ENCODE measurements at places on chromosomes 16 and 17. TPM values are rescaled to one million over a fixed set of nuclear protein-coding genes. Genes with fewer than 3 reads are reported as not detected.

DNA sequence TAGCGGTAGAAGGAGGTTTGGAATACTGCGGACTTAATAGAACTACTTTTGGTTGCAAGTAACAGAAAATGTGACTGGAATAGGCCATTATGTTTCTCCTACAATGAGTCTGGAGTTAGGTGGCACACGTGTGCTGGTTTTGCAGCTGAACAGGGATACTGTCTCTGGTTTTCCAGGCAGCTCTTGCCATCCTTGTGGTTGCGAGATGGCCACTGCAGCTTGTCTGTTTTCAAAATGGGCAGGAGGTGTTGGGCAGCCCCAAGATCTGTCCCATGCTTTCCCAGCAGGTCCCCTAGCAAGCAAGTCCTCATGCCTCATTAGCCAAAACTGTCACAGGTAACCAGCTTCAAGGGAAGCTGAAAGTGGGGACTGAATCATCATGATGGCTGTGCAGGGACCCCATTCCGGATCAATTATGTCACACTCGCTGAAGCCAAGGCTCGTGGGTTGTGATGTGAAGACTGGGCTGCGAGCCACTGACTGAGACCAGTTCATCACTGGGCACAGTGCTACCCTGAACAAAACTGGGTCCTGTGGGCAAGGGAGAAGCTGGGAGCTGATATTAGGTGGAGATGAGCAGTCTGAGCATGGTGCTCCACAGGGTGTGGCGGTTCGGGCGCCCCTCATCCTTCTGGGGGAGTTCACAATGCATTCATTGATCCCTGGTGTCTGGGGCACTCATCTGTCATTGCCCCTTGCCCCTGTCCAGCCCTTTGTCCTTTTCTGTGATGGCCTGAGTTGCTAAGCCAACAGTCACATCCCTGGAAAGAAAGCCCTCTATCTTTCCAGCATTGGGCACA is 82.1 kb downstream of the KSR1 start:
- DNase-seq = peak; percentile 72

- DNase-seq = peak; percentile 61
These were observed 91.7 kb downstream of the HS3ST3A1 start for GRCh38 chr17:13510062-13510461.

- DNase-seq = peak; percentile 25
These were observed 3.4 kb downstream of the SLC38A10 start for GRCh38 chr17:81291662-81292061.

- DNase-seq = peak; percentile 36
These were observed 96.9 kb downstream of the KATNIP start for GRCh38 chr16:27646806-27647205.

- DNase-seq = no peak
These were observed 961 bp downstream of the AMFR start for GRCh38 chr16:56424404-56424764.

- DNase-seq = peak; percentile 11
These were observed 354.9 kb upstream of the ASIC2 start for GRCh38 chr17:33647956-33648355.

GRCh38 chr16:89507214-89507833 is 879 bp upstream of the SPG7 start:
- no peak for DNase-seq

Gene BCL6B
- not detected for total RNA-seq

Gene TBC1D3
- not detected for total RNA-seq

Gene CDH1
- total RNA-seq = not detected

Gene MAP3K3
- 24.2 TPM for total RNA-seq
